ENCODE measurements at places on chromosomes 6 and 20. TPM values are rescaled to one million over a fixed set of nuclear protein-coding genes. Genes with fewer than 3 reads are reported as not detected.

The TP53TG5 gene
- not detected for total RNA-seq

The YIPF3 gene
- total RNA-seq, result 37.9 TPM

The GNAS-AS1 gene
- total RNA-seq, result not detected

The ANGPT4 gene
- not detected for total RNA-seq

The SMIM29 gene
- total RNA-seq, result 23.9 TPM

The PRSS35 gene
- not detected for total RNA-seq

The ZNF334 gene
- total RNA-seq, result 0.19 TPM

The RFX6 gene
- total RNA-seq, result not detected

The FAXC gene
- not detected for total RNA-seq

The CCN6 gene
- not detected for total RNA-seq

The TTPAL gene
- 9.9 TPM for total RNA-seq

The KCNK16 gene
- not detected for total RNA-seq

The ENPP5 gene
- 0.11 TPM for total RNA-seq

The GATA5 gene
- total RNA-seq, result not detected

The RSPO3 gene
- total RNA-seq, result not detected

Data from CD4-positive, alpha-beta T cell (primary cell).